ENCODE measurements at places on chromosomes 2 and 18.

DNA sequence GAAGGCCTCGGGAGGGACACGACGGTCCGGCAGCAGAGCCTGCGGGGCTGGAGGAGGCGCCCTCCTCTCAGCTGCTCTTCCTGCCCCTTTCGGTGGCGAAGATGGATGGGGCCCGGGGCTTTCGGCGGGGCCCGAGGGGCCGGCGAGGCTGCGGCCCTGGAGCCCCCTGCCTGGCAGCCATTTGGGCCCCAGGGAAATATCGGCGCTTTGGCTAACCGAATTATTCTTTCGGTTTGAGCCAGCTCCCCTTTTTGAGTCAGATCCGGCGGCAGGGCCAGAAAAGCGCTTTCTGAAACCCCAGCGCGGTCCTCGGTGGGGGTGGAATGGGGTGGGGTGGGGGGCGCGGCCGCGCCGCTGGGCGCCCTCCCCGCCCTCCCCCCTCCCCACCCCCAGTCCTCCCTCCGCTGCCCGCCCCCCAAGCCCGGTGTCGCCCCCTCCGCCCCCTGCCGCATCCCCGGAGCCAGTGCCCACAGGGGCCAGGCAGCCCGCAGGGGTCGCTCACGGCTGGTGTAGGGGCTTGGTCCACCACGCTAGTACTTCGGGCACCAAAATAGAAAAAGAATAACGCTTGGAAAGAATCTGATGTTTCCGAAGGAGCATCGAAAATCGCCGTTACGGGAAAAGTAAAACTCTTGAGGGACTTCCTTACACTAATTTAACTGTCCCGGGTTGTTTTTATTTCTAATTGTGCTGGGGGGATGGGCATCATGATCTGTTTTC is 9.1 kb upstream of the ARID5A start:
- no peak for DNase-seq

DNA sequence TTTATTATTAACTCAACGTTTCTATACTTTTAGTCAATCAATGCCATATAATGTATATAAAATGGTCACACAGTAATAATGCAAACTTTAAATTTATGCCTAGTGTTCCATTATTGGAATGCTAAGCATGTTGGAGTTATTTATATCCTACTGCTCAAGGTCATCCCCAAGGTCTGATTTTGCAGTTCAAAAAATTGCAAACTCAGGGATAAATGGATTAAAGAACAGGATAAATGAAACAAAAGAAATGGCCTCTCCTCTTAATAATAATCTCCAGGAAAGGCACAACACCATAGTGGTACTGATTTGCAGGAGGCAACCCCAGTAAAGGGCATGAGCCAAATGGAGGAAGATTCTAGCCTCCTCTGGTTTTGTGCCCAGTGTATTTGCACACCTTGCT is 436.4 kb downstream of the EPHA4 start:
- no peak for DNase-seq

DNA sequence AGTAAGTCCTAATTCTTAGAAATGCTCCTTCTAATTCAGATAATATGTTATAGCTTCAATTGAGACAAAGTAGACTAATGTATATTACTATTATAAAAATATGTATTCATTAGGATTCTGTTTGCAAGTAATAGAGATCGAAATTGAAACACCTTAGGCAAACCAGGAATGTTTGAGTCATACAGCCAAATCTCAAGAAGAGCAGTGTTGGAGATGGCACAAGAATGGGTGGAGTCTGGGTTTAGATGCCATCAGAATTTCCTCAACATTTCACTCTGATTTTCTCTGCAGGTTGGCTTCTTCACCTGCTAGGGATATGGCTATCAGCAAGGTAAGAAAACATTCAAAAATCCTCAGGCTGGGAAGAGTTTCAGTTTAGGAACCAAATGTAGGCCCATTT is 405.4 kb downstream of the CCDC85A start:
- no peak for DNase-seq

DNA sequence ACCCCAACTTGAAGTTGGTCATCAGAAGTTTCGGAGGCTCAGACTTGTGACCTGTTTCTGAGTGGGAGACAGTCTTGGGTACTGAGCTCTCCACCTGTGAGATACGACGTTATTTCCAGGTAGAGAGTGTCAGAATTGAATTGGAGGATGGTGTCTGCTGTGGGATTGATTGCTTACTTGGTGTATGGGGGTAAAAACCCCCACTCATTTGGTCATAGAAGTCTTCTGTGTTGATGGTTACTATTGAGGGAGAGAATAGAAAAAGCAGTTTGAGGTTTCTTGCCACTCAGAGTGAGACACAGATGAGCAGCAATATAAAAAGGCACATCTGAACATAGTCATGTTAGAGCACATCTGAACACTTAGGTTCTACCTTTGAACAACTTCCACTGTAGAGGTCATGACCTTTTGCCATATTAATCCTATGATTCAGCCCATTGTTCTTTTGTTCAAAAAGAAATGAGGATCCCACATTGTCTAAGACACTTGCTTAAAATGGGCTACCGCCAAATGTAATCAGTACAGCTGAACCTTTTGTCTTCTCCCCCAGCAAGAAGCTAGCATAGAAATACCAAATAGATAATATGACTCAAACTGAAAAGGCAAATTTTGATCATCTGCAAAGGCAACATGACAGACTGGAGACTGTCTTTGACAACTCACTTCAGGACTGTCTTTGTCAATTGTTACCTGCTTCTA is 73.3 kb downstream of the NAB1 start:
- DNase-seq, result no peak

GRCh38 chr2:69237070-69237670 is 149.9 kb downstream of the GFPT1 start:
- DNase-seq, result no peak

GRCh38 chr2:25301453-25302352 is 40.0 kb downstream of the DNMT3A start:
- peak; percentile 50 for DNase-seq

DNA sequence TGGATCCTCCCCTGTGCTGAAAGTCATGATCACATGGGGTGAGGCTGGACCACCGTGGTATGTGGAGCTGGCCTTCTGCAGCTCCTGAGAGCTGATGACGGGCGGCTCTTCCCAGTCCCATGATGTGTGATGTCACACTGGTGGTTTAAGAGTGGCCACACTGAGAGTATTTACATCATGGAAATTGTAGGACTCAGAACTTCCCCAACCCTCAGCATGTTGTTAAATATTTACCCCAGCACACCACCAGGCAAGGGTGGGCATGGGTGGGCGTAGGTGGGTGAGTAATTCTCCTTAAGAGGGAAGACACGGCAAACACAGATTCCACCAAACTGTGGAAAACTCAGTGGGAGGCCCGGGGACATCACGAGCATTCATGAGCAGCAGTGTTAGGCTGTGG is 106.8 kb downstream of the ALPK2 start:
- no peak for DNase-seq

DNA sequence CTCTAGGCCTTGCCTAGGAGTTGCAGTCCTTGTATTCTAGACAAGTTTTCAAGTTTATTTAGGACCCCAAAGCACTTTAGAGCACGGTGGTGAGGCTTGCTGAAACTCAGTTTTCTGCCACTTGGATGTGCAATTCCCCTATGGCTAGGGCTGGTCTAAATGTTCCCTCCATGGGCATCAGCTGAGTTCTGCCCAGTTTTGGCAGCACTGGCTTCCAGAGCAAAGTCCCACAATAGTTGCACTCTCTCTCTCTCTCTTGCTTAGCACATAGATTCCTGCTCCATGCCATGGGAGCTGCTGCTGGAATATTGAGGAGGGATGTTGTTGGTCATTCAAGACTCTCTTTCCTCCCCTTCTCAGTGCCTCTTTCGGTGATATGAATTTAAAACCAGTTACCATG is 760.2 kb upstream of the SLC39A10 start:
- no peak for DNase-seq

- DNase-seq, result no peak
These were observed 59.5 kb downstream of the SCN3A start for GRCh38 chr2:165144315-165144714.

Measured in AG04450 (cell line).